ENCODE measurements at places on chromosomes 7 and 10.

DNA sequence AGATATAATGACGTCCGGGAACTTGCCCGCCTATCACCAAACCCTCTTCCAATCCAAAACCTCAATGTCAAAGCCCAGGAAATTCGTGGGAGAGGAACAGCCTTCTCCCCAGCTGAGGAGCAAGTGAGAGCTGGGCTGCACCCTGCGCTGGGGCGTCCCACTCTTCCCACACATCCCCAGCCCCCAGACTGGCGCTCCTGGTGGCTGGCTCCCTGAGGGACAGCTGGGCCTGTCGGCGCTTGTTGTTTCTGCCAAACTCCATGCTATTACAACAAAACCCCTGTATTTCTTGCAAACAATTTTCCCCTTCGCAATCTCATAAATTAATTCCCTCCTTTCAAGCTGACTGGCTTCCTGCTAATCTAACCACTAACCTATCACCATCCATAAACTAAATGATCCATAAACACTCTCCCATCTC is 53.0 kb downstream of the GRID1 start:
- DNase-seq, result no peak

GRCh38 chr10:93475871-93476270 is 6.3 kb downstream of the MYOF start:
- no peak for DNase-seq

- DNase-seq, result peak; percentile 77
Measured at GRCh38 chr7:93178213-93178612, 30.0 kb upstream of the SAMD9L start.

DNA sequence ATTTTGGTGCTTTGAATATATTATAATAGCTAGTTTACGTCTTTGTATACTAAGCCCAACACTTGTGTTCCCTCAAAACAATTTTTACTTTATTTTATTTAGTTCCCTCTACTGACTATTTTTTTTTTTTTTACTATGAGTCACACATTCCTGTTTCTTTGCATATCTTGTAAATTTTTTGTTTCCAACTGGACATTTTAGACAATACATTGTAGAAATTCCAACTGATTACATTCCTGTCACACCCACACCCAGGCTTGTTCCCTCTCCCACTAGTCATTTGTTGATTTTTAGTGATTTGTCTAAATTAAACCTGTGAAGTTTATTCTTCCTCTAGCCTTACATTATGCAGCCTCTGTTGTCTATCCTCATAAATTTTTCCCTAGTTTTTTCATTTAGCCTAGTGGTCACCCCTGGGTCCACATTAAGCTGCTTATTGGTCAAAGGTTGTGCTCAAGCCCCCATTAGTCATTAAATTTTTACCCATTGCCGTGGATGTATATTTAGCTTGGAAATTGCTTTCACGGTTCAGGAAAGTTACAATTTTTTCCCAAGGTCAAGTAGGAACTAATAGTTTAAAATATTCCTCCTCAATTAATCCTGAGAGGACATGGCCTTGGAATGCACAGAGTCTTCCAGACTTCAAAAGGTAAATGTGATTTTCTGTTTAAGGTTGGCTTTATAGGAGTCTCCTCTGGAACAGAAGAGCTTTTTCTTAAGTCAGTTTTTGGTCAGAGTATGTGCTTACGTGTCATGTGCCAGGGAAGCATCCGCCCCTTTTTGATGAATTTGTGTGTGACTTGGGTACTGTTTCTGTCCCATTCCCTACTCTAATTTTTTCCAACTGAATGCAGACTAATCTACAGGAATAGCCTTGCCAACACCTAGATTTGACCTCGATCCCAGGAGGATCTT is 207.6 kb upstream of the TMEM72 start:
- no peak for DNase-seq

DNA sequence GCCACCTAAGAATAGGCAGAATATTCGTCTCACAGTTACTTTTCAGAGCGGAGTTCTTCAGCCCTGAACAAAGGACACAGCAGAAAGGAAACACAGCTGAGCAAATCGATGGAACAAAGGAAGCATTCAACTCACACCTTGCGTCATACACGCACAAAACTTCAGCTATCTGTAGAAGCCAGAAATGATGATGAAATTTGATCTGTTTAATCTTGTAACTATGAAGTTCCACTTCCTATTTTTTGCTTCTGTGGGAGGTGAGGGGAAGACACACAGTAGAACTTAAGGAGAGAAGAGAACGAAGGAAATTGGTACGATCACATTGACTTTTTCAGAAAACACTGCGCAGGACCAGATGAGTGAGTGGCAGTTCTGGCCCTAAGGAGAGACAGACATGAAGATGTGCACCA is 26.2 kb downstream of the FAM171A1 start:
- DNase-seq, result peak; percentile 72

Data from NCI-H748 treated with DMSO at 0.1 percent for 48 hours (cell line).